Psoas muscle (tissue), 8 donors: ENCODE measurements at places on chromosomes 16 and 17.
A peak's percentile ranks its signal among the peaks of the same experiment; 100 is the strongest.

GRCh38 chr16:29994600-29995323, 655 bp downstream of the HIRIP3 start:
- no peak for DNase-seq

DNA sequence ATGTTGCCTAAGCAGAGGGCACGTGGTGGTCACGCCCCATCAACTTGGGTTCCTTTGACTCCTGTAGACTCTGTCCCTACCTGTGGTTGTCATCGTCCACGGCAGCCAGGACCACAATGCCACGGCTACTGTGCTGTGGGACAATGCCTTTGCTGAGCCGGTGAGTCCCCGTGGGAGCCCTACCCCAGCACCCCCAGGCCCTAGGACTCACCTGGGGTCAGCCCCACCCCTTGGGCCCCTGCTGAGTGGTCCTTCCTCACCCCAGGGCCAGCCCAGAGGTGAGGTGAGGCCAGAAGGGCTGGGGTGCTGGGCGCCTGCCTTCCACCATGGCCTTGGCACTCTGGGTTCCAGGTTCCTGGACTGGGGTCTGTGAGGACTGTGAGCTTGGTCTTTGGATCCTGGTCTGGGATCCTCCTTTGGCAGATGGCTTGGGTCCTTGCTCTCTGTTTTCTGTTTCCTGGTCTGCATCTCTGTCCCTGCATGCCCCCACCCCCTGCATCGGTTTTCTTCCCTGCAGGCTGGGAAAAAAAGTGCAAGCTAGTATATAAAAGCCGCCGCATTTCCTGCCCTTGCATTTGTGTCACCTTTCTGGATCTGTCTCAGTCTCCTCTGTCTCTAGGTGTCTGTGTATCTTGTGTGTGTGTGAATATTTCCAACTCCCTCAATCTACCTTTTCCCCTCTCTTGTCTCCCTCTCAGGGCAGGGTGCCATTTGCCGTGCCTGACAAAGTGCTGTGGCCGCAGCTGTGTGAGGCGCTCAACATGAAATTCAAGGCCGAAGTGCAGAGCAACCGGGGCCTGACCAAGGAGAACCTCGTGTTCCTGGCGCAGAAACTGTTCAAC, 17.5 kb downstream of the STAT5A start:
- no peak for DNase-seq

DNA sequence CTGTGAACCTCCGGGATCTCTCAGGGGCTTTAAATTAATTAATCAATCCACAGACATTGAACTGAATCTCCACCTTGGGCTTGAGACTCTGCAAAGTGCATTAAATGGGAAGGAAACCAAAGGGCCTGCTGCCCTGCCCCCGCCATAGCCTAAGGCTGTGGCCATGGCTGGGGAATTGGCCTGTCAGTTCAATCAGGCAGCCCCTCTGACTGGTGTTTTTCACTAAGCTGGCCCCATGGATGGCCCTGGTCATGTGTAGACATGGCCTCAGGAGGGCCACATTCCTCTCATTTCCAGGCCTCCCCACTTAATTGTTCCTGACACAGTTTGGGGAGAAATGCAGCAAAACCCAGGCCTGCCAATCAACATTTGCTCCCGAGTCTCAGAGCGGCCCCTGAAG, 499.8 kb downstream of the WWOX start:
- DNase-seq: no peak

- no peak for DNase-seq
These were observed 105.5 kb upstream of the HLF start for GRCh38 chr17:55159251-55159650.

DNA sequence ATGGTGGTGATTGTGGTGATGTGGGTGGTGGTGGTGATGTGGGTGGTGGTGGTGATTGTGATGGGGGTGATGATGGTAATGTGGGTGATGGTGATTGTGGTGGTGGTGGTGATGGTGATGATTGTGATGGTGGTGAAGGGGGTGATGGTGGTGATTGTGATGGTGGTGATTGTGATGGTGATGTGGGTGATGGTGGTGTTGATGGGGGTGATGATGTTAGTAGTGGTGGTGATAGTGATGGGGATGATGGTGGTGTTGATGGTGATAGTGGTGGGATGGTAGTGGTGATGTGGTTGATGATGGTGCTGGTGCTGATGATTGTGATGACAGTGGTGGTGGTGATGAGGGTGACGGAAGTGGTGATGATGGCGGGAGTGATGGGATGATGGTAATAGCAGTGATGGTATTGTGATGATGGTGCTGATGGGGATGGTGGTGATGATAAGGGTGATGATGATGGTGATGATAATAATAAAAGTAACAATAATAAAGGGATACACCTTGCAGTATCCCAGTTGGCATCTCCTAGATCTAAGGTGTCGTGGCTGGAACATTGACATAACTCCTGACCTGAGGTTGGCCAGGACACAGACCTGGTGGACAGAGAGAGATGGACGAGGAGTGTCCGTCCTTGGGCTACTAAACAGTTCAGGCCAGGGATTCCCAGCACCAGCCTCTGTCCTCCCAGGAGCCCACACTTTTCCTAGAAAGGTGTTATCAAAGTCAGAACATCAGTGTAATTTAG, 344.5 kb downstream of the SEC14L1 start:
- DNase-seq: peak; percentile 32

DNA sequence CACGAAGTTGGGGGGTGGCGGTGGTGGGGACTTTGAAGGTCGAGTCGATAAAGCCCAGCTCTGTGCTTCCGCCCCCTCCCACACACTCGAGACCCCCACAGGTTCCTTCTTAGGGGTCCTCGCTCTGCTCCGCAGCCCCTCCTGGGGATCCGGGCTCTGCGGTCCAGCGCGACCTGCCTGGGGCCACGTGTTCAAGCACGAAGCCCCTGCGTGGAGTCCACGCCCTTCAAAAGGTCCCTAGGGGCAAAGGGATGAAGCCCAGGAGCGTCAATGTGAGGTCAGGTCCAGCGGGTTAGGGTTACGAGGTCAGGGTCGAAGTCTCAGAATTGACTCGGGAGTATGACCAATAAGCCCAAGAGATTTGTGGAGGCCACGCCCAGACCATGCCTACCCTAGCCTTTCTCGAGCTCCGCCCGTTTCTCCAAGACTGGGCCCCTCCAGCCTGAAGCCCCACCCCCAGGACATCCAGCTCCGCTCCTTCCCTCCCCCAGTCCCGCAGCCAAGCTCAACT, 786 bp upstream of the CACNA1G start:
- DNase-seq: no peak

DNA sequence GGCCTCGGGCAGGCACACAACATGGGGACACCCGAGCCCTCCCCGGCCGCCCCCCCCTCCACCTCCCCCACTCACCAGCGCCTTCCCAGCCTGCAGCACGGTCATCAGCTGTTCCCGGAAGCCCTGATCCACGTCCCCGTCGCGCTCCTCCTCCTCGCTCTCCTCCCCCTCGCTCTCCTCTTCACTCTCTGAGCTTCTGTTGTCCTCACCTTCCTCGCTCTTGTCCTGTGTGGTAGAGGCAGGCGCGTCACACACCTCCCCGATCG, 10.3 kb downstream of the MYBBP1A start:
- DNase-seq: peak; percentile 80

DNA sequence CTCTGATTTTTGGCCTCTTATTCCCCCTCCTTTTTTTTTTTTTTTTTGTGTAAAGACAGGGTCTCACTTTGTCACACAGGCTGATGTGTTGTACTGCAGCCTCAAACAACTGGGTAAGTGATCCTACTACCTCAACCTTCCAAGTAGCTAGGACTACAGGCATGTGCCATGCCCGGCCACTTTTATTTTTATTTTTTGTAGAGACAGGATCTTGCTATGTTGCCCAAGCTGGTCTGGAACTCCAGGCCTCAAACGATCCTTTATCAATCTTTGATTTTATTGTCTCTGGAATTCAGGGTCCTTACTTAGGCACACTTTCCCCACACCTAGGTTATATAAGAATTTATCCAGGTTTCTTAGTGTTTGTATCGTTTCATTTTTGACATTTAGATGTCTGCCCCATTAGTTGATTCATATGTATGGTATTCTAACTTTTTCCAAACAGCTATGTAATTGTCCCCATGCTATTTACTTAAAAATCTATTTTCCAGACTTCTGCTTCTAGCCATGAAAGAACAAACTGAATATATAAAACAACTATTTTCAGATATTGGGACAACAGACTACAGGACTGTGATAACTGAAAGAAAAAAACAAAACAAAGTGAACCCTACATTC, 13.9 kb downstream of the CMC2 start:
- DNase-seq: no peak

GRCh38 chr16:81237282-81237681, 1.2 kb upstream of the BCO1 start:
- peak; percentile 85 for DNase-seq

- no peak for DNase-seq
These were observed 2.5 kb downstream of the OR3A1 start for GRCh38 chr17:3295632-3296031.

DNA sequence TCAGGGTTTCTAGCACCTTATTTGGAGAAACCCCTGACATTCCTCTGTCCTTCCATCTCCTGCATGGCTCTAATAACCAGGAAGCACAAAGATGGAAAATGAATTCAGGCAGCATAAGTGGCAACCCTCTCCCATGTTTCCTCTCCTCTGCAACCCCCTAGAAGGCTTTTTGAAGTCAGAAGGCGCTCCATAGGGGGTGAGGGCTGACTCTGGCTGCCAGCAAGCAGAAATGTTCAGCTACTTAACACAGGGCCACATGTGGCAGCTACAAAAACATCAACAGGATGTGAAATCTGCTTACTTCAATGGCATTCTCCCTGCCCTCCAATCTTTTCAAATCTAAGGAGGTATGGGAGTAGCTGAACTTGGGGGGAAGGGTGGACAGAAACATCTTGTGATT, 55.2 kb upstream of the IRX5 start:
- DNase-seq: no peak

- DNase-seq: no peak
These were observed 33.1 kb downstream of the TRPV2 start for GRCh38 chr17:16448490-16448889.

GRCh38 chr17:55198690-55199370, 65.9 kb upstream of the HLF start:
- no peak for DNase-seq

DNA sequence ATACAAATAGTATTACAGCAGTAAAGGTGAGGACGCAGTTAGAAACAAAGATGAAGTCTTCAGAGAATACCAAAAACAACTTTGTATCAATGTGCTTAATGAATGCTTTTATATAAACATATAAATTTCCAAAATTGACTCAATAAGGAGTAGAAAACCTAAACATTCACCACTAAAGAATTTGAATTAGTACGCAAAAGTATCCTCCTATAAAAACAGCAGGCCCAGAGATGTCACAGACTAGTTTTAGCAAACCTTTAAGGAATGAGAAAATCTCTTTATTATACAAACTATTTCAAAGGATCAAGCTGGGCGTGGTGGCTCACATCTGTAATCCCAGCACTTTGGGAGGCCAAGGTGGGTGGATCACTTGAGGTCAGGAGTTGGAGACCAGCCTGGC, 86.2 kb downstream of the OR1D5 start:
- no peak for DNase-seq

DNA sequence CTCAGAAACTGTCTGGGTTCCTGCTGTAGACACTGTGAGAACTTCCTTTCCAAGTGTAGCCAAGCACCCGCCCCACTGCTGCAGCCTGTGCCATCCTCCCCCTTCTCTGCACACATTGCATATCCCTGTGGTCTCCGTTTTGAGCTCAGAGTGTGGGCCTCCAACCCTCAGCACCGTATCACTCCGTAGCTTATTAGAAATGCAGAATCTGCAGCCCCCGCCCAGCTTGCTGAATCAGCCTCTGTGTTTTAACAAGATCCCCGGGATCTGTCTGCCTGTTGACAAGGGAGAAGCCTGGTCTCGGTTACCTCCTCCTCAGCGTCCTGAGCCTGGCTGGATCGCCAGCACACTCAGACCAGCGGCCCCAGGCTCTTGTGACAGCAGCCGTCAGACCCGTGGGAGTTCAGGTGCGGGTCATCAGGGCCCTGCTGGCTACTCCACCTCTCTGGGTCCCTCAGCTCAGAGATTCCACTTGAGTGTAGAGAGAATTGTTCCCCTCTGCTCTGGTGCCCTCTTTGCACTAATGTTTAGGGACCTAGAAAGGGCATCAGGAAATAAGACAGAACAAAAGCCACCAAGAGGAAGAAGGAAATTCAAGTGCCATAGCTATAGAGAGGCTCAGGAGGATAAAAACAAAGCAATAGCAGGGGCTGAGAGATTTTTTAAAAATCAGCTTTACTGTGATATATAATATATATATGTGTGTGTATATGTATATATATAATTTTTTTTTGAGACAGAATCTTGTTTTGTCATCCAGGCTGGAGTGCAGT, 92.3 kb downstream of the PITPNC1 start:
- no peak for DNase-seq

- no peak for DNase-seq
These were observed 45.6 kb upstream of the ENPP7 start for GRCh38 chr17:79685121-79685520.

GRCh38 chr17:28698253-28698941, 13.3 kb downstream of the PROCA1 start:
- no peak for DNase-seq

DNA sequence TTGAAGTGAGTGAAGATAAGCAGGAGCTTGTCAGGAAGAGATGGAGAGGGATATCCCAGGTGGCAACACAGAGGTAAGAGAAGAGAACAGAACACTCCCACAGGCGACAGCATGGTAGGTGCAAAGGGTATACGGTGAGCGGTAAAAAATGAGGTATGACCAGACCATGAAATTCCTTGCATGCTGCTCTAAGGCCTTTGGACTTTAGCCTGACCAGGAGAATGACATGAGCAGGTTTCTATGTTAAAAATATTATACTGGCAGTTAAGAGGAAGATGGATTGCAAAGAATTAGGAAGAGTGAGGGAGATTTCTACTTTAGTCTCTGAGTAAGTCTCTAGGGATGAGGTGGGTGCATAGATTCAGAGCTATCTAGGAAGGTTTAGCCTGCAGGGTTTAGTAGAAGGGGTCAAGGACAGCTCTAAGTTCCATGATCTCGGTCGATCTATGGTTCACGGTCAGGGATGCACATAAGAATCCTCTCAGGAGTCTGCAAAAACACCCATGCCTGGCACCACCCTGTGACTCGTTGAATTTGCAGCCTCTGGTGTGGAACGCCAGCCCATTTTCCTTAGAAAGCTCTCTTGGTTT, 65.7 kb downstream of the HLF start:
- DNase-seq: no peak
